Stimulated activated effector memory CD8-positive, alpha-beta T cell treated with anti-CD3 and anti-CD28 coated beads, Interleukin-12 subunit alpha, Interleukin-12 subunit beta, amount 100 ng/mL, for 72 hours (primary cell): ENCODE measurements at places on chromosomes 12 and 14.
A peak's percentile ranks its signal among the peaks of the same experiment; 100 is the strongest.

DNA sequence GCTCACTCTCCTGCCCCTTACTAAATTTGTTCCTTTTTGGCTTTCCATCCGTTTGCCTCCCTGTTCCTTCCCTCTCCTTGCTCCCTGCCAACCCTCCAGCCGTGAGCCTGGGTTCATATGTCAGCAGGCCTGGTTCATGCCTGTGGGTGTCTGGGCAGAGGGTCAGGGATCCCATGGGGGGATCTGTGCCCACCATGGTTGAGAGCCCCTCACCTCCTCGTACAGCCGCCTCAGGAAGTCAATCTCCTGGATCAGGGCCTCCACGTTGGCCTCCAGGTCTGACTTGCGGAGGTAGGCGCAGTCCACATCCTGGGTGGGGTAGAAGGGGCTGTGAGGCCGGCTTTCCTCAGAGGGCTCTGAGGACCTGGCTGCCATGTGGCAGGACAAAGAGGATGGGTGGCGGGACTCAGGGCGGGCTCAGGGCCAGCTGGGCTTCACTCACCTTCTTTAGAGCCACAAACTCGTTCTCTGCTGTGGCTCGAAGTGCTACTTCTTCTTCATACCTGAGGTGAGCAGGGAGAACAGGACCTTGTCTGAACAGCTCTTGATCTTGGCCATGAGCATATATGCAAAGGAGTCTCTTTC lies 3.6 kb downstream of the KRT83 start:
- DNase-seq: no peak

- DNase-seq: peak; percentile 7
These were observed 49.0 kb downstream of the ZC3H14 start for GRCh38 chr14:88611878-88612277.

GRCh38 chr14:45048385-45048784 lies 35.5 kb upstream of the PRPF39 start:
- DNase-seq: no peak

DNA sequence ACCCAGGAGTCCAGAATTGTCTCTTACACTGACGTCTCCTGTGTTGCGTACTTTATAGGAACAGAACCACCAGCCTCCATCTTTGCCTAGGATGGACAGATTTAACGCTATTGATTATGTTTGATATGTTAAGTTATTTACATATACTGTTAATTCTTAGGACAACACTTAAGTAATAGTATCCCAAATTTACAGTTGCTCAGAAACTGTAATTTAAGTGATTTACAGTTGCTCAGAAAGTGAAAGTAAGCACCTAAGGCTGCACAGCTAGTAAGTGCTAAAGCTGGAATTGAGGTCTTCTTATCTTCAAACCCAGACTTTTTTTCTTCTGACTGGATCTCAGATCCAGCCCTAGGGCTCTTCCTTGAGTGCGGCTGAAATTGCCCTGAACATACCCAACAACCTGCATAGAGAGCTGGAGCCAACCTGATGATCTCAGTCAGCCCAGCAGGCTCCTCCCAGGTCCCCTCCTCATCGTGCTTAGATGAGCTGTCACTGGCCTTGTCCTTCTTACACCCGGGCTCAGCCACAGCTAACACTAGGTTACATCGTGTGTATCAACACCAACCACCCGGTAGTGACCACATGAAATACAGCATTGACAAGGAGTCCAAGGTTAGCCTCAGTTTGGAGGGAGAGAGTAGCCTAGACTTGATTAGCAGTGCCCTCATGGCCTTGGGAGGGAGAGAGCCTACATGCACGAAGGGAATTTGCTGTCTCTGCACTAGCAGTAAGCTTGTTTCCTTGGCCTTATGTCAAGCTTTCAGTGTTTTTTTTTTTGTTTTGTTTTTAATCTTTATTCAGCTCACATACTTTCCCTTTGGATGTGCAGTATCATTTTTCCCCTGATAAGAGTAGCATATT lies 111.1 kb upstream of the ARHGAP5 start:
- DNase-seq: no peak

DNA sequence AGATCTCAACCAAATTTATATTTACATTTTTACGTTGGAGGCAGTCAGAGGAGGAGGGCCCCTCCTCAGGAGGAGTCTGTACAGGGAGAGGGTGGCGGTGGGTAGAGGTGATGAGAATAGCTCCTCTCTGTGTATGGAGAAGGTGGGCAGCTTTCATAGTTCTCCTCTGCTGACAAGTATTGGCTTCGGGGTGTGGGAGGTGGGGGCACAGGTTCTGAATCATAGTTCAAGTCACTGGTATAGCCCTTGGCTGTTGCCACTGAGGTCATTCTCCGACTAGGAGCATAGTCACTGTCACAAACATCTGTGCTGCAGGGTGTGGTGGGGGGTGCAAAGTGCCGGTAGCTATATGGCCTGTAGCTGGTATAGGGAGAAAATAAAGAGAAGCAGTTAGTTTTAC lies 50.3 kb downstream of the BCL2L14 start:
- no peak for DNase-seq

DNA sequence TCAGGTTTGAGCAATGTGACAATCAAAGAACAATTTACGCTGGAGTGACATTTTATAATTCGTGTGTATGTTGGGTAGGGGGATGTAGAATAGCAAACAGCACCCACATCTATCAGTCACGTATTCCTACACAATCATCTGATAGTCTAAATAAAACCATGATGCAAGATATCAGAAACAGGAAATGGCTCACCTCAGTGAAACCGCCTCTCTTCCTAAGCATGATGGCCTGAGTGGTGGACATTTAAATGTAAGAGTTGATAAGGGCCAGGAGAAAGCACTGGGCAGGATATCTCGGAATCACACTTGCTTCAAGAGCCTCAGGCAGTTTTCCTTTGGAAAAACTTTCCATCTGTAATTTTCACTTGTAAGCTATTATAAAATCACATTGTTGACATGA lies 128.2 kb downstream of the GRIP1 start:
- DNase-seq: no peak

- no peak for DNase-seq
These were observed 15.2 kb downstream of the SERPINA12 start for GRCh38 chr14:94494085-94494484.

GRCh38 chr12:19431407-19432308 lies 7.6 kb upstream of the AEBP2 start:
- DNase-seq: peak; percentile 42

DNA sequence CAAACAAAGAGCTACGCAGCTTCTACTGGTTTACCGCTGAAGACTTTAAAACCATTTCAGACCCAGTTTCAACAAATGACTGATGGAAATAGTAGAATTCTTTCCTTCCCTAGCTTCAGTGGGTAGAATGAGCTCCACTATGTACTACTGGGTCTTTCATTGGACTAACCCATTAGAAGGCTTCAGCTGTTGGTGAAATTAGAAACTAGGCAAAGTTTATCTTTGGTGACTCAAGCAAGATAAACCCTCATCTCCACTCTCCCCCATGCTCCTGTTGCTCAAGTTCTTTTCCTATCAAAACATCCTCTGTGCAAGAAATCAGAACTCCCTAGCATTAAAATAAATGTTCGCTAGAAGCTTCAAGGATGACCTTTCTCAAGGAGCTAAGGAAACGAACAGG lies 159.2 kb downstream of the PAWR start:
- no peak for DNase-seq

DNA sequence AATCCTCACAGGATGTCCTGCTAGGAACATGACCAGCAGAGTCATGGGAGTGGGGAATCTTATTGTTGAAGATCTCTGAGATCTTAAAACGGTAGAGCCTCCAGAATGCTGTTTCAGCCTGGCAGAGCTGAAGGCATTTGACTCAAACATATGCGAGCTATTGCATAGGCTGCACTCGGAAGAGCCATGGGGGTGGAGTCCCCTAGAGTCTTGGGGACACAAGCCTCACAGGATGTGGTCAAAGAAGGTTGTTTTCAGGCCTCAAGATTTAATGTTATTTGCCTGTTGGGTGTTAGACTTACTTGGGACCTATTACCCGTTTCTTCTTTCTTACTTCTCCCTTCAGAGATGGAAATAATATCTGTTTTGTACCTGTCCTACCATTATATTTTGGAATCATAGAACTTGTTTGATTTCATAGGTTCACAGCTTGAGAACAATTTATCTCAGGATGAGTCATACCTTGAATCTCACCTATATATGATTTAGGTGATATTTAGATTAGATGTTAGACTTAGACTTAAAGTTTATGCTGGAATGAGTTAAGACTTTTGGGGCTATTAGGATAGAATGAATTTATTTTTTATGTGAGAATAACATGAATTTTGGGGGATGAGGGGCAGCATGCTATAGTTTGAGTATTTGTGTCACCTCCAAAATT lies 172.2 kb upstream of the ATP2B1 start:
- peak; percentile 63 for DNase-seq

DNA sequence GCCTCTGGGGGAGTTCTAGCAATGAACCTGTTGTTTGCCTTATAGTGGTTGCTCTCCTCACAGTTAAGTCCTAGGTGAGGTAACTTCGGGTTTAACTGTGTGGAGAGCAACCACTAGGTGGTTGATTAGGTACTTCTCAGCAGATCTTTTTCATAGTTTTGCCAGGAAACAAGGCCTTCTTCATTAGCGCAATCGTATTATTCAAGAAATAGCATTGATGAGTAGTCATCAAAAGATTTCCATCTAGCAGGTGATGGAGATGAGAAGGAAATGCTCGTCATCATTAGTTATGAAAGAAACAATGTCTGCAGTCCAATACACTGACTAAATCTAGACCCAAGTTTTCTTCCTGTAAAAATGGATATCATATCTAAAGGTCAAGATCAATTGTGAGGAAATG lies 923.3 kb downstream of the AACS start:
- DNase-seq: no peak

DNA sequence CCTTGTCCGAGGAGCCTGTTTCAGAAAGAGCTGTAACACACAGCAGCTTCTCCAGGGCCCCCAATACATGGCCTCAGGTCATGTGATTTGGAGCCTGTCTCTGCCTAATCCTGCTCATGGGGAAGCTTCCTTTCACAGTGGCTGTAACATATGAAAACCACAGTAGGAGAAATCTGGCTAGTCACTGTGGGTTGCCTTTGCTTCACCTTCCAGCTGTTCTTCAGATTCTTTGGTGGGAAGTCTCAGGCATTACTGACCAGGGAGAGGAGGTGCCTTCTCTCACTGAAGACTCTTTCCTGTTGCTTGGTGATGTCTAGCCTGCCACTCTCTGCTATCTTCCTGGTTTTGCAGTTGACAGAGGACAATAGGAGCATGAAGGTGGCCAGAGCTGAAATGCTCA lies 350.6 kb downstream of the DPF3 start:
- no peak for DNase-seq

DNA sequence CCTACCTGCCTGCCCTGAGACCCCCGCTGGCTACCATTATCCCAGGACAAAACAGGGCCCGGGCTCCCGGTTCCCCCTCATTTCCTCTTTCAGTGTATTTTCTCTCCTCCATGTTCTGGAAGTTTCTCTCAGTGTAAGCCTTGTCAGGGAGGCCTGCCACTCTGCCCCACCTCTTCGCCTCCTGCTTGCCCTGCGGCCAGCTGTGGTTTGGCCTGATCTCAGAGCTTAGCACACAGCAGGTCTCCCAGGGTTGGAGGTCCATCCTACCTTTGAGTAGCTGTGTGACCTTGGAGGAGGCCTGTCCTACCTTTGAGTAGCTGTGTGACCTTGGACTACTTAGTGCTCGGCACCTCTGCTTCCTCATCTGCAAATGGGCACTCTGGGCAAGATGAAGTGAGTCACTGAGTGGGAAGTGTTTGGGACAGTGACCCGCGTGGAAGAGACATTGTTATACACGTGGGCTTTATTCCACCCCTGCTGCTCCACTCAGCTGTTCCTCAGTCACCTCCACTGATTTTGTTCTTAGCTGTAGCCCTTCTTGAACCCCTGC lies 212.7 kb downstream of the ZFP36L1 start:
- DNase-seq: no peak

- no peak for DNase-seq
These were observed 6.5 kb upstream of the CDK2AP1 start for GRCh38 chr12:123278101-123278627.

DNA sequence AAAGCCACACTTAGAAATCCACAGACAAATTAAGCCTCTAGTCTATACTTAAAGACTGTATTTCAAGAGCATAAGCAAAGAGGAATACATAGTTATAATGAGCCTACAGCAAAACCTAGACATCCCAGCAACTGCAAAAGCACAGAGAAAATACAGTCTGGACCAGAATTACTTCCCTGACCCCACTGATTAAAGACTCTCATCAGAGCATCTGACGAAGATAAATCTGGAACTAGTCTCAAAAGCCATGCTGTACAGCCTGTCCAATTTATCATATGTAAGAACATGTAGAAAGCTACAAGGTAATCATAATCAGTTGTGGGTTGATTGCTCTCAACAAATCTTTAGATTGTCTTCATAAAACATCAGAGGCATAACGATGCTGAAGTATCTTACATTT lies 285.1 kb upstream of the CAND1 start:
- DNase-seq: no peak

GRCh38 chr12:57755454-57756372 lies 810 bp downstream of the MARCHF9 start:
- no peak for DNase-seq

DNA sequence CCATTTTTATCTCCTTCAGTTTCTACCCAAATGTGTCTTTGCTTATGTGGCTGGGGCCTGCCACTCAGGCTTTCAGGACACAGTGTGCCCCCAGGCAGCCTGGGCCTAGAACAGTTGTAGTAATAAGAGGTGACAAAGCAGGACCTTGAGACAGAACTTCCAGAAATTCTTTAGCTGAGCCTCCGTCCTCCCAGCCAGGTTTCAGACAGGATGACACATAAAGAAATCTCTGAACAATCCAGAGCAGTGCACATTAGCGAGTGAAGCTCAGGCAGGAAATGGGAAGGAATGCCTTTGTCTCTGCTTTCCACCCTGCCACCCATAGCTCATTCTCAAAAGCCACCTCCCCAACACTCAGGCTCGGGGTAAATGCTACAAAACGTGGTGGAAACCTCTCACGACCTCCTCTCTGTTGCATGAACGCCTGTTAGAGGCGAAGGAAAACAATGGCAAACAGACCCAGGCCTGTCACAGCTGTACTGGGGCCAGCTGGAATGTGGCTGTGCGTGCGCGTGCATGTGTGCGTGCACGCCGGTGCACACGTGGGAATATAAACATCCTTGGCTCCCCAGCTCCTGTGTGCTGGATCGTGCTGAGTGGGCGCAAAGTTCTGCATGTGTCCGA lies 286.7 kb downstream of the ZFP36L1 start:
- DNase-seq: no peak

GRCh38 chr12:54159140-54159539 lies 29.6 kb downstream of the SMUG1 start:
- DNase-seq: peak; percentile 52

- no peak for DNase-seq
These were observed 59.5 kb downstream of the VEZT start for GRCh38 chr12:95277139-95277538.

DNA sequence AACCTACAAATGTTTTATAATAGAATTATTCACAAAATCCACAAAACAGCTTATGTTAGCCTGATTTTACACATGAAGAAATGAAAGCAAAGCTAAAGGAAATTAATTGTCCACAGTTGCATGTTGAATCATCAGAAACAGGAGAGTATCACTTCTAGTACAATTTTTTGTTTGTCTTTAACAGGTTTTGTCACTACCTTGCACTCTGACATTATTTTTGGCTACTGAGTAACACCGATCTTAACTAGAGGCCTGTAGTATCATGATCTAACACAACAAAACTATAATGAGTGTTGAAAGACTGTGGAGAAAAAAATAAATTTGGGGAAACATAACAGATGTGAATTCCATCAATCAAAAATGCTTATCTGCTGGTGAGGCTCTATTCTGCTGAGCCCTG lies 60.1 kb downstream of the TAOK3 start:
- no peak for DNase-seq
